ENCODE measurements at places on chromosomes 5 and 9.

DNA sequence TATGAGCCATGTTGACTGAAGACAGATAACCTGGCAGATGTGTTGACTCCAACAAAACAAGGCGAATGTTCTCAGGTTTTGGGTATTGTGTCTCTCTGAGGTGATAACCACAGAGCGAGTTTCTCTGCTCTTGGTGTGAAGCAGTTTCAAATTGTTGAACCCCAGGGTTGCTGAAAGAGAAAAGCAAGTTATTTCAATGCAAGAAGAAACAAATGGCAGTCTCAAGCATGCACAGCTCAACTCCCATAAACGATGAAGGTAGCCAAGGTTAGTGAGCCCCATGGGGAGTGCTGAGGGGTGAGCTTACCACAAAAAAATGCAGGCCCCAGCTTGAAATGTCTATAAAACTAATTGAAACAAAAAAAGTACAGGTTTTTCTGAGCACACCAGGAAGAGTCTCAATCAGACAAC, 220.8 kb upstream of the DAPK1 start:
- ATAC-seq: peak; percentile 19

DNA sequence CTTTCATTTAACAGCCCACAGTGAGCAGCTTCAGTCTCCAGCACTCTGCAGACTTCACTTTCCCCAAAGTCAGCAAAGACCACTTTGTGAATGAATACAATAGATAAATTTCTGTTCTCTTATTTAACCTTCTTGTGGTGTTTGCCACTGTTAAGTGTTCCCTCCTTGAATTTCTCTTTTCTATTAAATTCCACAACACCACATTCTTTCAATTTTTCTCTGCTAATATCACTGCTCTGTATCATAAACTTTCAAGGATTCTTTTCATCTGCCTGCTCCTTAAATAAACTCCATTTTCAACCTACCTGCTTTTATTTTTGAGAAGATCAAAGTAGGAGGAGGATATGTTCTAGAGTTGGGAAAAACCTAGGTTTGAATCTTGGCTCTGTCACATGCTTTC, 739.5 kb upstream of the GRAMD2B start:
- no peak for ATAC-seq

GRCh38 chr5:156850206-156850751, at the start of gene PPP1R2B:
TSS of gene PPP1R2B (plus strand) at chr5:156850295. CDS start at chr5:156850563, 268 bp downstream.
- ATAC-seq: no peak

- no peak for ATAC-seq
These were observed 9.6 kb upstream of the ATP6V0E1 start for GRCh38 chr5:172973931-172974330.

- ATAC-seq: no peak
These were observed 441.9 kb upstream of the PIK3R1 start for GRCh38 chr5:67773411-67774266.

Data from gastroesophageal sphincter (tissue), 4 donors.